Stimulated activated naive CD8-positive, alpha-beta T cell treated with anti-CD3 and anti-CD28 coated beads, Interleukin-15, Interleukin-2, amounts not matched to agents 100 U/mL and 50 U/mL, for 24 hours (primary cell): ENCODE measurements at places on chromosomes 5 and 9.

- DNase-seq = peak; percentile 56
Measured at GRCh38 chr9:133619791-133620190, 10.6 kb upstream of the FAM163B start.

- no peak for DNase-seq
Measured at GRCh38 chr5:90640484-90641059, 82.0 kb downstream of the ADGRV1 start.

DNA sequence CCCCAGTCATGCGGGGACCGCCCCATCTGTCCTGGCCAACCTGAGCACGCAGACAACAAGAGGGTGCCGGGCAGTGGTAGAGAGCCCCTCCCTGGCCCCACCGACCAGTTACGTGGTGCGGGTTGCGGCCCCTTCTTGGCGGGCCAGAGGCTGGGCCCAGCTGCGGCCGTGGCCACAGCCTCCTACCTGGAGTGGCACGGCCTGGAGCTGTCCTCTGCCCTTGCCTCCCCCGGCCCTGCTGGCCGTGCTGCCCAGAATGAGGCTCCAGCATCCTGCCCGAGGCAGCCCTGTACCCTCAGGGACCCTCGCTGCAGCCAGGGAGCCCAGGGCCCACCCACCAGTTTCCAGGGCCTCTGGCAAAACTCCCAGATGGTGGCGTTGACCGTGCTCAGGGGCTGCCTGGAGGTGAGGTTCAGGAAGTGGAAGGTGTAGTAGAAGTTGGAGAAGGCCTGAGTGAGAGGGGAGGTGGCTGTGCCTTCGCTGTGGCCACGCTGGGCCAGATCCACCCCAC, 5.7 kb downstream of the ENTPD8 start:
- no peak for DNase-seq

- no peak for DNase-seq
Measured at GRCh38 chr5:172403817-172404216, 50.5 kb downstream of the SH3PXD2B start.

DNA sequence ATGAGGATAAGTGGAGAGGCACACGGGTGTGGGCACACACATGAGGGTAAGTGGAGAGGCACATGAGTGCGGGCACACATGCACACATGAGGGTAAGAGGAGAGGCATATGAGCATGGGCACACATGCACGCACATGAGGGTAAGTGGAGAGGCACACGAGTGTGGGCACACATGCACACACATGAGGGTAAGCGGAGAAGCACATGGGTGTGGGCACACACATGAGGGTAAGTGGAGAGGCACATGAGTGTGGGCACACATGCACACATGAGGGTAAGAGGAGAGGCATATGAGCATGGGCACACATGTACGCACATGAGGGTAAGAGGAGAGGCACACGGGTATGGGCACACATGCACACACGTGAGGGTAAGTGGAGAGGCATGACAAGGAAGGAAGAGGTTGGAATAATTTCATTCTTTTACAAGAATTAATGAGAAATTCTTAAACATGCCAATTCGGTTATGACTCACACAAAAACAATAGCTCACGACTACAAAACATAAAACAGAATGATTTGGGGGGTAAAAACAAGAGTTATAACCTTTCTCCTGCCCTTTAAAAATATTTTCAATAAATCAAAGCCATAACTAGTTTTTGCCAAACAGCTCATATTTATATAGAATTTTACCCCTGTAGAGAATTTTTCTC, 67.5 kb downstream of the APBA1 start:
- no peak for DNase-seq

GRCh38 chr5:141807329-141807728, 70.9 kb downstream of the PCDH1 start:
- no peak for DNase-seq

DNA sequence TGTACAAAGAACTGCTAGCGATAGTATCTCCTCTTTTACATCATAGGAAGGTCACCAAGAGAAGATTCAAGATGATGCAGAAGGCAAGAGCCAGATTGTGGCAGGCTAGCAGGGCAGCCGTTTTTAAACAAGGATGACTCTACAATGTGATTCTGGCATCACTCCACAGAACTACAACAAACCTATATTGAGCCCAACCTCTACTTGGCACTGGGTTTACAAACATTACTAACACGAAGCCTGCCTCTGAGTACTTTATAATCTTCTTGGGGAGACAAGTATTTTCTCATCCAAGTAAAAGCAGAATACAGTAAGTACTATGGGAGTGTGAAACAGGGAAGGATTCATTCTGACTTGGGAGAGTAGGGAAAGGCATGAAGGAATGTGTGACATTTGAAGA, 448.6 kb downstream of the ZNF608 start:
- DNase-seq = no peak

DNA sequence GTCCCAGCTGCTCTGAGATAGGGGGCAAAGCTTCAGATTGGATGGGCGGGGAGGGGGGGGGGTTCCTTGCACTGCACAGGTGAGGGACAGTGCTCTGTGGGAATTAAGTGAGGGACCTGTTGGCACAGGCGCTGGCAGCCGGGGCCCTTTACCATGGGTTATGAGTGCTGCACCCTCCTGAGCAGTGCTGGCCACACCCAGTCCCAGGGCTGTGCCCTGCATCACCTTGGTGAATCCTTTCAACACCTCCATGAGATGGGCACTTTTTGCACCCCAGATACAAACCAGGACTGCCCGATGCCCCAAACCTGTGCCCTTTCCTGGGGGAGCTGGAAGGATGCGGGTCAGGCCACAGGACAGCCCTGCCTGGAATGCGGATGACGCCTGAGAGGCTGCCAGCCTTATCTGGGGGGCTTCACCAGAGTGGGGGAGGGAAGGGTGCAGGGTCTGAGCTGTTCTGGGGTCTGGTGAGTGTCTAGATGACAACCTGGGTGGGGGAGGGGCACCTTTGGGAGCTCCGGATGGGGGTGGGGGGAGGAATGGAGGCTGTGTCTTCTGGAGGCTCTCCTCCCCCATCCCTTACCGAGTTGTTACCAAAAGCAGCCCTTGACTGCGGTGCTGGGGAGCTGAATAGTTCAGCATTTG, 5.2 kb downstream of the CRB2 start:
- no peak for DNase-seq

- DNase-seq = no peak
Measured at GRCh38 chr9:114641967-114642366, 15.6 kb downstream of the TEX53 start.

DNA sequence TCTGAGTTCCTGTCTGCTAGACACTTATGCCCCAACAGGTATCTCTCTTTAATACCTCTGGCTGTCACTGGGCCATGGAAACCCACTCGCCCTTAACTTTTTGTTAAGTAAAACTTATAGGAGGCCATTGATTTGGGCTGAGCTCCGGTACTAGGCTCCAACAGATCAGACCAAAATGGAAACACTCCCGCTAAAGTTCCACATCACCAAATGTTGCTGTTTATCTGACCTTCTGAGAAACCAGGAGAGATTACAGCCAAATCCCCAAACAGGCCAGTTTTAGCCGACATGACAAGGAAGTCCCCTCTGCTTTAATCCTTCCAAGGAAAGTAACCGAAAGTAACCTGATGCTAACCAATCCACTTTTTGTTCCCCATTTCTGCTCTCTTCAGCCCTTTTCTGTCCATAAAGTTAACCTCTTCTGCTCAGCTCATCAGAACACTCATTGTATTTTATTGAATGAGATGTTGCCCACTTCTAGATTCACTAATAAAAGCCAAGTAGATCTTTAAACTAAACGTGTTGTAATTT, 115.2 kb upstream of the LHFPL2 start:
- no peak for DNase-seq

GRCh38 chr5:67644221-67644920, 447.8 kb upstream of the CD180 start:
- DNase-seq = no peak

DNA sequence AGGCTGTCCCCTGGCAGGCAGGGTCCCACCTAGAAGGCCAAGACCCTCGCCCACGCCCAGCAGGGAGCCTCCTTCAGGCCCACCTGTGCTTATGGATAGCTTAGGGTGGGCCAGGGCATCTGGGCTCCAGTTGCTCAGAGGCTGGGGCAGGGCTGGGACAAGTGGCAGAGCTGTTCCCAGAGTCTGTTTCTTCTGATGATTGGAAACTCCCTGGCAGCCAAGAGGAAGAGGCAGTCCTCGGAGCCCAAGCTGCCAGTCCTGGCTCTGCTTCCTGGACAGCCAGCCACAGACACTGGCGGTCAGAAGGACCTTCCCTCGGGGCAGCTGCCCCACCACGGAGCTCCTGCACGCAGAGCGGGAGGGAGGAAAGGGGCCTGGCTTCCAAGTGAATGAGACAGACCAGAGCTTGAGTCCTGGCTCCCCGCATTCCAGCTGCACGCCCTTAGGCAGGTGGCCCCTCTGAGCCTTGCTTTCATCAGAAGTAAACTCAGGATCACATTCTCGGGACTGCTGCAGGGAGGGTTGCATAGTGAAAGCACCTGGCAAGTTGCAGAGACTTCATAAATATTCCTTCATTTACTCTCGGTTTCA, 37.9 kb upstream of the GABRP start:
- no peak for DNase-seq

DNA sequence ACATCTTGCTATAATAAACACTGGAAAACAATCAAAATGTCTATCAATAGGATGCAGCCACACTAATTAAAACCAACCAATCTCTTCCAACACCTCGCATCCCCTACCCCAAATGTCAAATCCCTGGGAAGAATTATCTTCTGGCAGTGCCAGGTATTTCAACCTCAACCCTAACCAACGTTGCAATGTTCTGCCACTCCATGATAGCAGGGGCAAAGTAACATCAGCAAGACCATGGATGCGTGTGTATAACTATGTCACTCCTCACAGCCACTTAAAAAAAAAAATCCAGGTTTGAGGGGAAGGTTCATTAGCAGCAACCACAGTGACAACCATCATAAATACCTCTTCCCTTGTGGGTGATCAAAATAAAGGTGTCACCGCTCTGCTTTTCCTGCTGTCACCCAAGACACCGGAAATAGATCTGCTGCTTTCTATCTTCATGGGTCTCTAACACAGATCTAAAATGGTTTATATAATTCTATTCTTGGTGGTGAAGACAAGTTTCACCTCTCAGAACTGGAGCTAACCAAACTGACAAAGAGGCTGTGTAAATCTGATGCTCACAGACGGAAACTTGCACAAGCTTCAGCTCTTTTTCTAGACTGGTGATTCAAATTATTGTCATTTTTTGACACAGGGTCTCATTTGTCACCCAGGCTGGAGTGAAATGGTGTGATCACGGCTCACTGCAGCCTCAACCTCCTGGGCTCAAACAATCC, 9.9 kb downstream of the HSPA9 start:
- no peak for DNase-seq

DNA sequence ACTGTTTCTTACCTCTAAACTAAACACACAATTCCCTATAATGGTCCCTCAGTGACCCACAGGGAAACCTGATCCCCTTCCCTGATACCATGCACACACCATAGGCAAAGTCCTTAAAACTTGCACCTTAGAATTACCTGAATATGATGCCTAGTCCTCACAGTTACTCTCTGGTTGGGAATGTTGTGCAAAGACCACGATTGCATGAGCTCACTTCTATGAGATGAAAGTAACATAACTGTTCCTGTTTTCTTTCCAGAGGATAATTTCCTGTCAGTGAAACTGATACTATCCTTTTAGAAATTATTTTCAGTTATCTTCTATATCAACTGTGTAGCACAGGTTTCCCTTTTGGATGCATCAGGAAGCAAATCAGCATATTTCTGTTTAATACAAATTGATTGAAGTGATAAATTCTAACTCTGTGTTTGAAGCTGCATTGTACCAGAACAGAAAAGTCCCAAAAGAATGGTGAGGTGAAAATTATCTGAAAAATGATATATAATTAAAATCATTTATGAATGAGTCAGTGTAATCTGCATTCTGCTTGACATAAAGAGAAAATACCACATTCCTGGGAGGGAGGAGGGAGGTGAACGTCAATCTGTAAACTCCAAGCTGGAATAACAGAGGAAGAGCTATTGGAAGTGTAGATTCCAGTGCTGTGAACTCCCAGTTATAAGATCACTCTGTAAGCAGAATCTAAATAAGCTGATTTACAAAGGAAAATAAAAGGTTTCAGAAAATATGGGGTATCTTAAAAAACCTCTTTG, 51.2 kb upstream of the TNFAIP8 start:
- no peak for DNase-seq

DNA sequence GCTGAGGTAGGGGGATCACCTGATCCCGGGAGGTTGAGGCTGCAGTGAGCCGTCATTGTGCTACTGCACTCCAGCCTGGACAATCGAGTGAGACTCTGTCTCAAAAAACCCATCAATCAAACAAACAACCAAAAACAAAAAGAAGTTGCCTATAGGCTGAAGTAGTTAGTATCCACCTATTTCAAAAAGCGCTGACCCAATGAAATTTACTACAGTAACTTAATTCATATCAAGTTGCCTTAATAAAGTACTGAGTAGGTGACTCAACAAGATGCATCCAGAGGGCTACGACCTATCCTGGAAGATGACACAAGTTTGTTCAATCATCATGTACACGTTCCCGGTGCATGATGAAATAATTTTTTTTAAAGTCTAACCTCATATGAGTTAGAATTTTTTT, 648.6 kb upstream of the DMAC1 start:
- no peak for DNase-seq

- no peak for DNase-seq
Measured at GRCh38 chr5:108727236-108727650, 20.5 kb upstream of the FER start.

DNA sequence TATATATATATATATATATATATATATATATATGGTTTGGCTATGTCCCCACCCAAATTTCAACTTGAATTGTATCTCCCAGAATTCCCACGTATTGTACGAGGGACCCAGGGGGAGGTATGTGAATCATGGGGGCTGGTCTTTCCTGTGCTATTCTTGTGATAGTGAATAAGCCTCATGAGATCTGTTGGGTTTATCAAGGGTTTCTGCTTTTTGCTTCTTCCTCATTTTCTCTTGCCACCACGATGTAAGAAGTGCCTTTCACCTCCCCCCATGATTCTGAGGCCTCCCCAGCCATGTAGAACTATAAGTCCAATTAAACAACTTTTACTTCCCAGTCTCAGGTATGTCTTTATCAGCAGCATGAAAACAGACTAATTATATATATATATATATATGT, 52.3 kb upstream of the ADAMTS2 start:
- no peak for DNase-seq

- no peak for DNase-seq
Measured at GRCh38 chr5:171128136-171128535, 180.9 kb upstream of the TLX3 start.

DNA sequence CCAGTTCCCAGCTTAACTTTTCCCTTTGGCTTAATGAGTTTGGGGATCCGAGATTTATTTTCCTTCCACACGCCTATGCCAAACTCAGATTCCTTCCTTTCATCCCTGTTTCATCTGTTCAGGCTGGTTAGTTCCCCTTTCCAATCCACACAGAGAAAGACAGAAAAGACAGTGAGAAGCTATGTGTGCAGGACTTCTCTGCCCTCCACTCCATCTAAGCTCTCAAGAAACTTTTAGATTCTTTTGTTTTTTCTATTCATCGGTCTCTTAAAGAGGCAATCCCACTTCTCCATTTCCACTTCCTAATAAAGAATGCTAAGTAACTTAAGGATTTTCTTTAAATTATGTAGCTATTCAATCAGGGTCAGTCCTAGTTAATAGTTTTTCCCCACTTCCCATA, 11.2 kb downstream of the ITGA1 start:
- DNase-seq = no peak
